CD4-positive, alpha-beta T cell treated with Interleukin-17A for 1 hour (primary cell): ENCODE measurements at places on chromosomes 7 and 10.

- no peak for DNase-seq
Observed at GRCh38 chr10:102069071-102069470, 3.9 kb downstream of the HPS6 start.

DNA sequence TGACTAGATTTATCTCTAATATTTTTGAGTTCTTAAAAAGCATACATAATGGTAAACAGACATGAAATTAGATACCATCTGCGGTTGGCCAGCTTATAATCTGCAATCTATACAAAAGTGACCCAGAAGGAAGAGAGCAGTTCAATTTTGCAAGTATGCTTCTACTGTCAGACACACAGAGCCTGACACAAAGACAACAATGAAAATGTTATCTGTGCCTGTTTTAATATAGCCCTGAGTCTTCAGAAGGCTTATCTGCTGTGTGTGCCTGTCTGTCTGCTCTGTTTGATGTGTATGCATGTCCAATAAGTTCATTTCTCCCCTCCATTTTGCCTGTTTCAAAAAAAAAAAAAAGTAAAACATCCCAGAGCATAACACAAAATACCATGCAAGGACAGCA lies 73.3 kb upstream of the FHIP2A start:
- DNase-seq = no peak

DNA sequence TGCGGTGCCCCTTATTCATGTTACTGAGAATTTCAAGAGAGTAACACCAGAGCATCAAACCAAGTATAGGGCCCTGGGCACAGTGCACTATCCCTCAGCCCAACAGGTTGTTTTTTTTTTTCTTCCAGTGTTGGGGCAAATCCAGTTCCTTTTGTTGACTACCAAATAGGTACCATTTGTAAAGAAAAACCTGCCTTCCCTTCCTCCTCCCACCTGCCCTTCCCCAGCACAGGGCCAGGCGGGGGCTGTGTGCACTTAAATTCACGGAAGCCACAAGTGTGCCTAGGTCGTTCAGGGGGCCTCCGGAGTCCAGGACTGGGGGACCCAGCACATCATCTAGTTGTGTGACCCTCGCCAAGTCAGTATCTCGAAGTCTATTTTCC lies 595 bp upstream of the SFXN4 start:
- DNase-seq = no peak

DNA sequence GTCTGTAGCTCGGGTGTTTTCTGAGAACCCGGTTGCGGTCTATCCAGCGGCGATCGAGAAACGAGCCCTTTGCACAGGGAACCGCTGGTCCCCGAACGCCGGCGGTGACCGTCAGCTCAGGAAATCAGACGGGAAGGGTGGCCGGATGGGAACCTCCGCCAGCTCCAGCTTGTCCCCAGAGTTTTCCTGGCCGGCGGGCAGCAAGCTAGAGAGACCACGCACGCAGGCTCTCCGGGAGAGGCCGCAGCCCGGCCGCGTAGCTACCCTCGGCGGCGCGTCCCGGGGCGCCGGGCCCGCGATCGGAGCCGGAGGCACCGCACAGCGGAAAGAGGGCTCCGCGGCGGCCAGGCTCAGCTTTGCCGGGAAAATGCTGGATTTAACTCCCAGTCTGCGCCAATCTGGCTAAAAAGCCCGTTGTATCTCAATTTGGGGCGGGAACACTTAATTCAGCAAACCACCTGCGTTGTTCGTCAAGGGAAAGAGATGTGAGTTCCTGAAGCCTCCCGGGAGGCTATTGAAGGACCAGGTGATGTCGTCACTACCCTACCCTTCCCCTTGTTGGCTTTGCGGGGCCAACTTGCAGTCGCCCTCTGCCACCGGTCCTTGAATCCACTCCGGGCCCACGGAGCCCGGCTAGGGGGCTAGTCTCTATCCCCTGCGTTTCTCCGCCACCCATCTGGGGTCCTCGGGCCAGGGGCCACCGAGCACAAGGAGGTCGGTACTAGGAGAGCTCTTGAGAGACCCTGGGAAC lies 859 bp upstream of the CH25H start:
- DNase-seq = no peak

- DNase-seq = no peak
Observed at GRCh38 chr7:75702515-75702914, 36.2 kb downstream of the HIP1 start.

- DNase-seq = no peak
Observed at GRCh38 chr10:93601146-93601773, at the start of gene RBP4. RBP4 (minus strand) TSS chr10:93601235; CDS start chr10:93601028, 207 bp downstream.

DNA sequence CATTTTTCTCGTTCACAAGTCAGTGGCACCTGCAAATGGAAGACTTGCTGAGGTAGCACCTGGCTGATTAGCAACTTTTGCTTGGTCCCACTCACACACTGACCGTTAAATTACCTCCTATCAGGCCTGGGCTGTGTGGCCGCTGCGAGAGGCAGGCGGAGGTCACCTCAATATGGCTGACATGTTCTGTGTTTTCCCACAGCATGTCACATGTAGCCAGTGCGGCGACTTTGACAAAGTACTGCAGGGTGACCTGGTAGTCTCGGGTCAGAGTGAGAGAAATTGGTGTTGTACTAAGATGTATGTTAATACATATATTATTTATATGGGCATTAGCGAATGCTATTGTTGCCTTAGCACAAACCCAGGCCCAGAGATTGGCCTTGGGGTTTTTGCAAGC lies 307.5 kb downstream of the LRMDA start:
- DNase-seq = no peak

GRCh38 chr10:128744811-128745305 lies 618.6 kb upstream of the MKI67 start:
- no peak for DNase-seq

GRCh38 chr7:30280631-30281030 lies 3.8 kb upstream of the ZNRF2 start:
- DNase-seq = no peak

GRCh38 chr7:100711369-100711768 lies 5.4 kb downstream of the POP7 start:
- no peak for DNase-seq
